Stimulated activated CD4-positive, alpha-beta T cell treated with anti-CD3 and anti-CD28 coated beads, Interleukin-1b, Interleukin-23, amount 100 ng/mL, for 1 hour (primary cell): ENCODE measurements at places on chromosomes 4 and X.

- no peak for DNase-seq
These were observed 72.2 kb upstream of the ELOVL6 start for GRCh38 chr4:110270492-110271197.

DNA sequence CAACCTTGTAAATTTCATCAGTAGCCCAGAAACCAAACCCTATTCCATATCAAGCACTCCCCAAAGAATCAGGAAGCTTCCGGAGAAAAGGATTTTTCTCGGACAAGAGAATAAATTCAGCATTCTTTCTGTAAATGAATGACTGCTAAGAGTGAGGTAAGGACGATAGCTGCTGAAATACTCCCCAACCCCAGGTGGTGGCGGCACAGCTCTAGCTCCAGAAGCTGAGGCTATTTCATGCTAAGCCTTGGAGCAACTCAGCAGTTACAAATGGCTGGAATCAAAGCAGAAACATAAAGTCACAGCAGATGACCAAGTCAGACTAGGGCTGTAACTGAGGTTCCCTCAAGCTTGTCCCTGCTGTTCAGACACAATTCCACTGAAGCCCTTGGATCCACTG, 13.9 kb upstream of the PCDH19 start:
- no peak for DNase-seq

DNA sequence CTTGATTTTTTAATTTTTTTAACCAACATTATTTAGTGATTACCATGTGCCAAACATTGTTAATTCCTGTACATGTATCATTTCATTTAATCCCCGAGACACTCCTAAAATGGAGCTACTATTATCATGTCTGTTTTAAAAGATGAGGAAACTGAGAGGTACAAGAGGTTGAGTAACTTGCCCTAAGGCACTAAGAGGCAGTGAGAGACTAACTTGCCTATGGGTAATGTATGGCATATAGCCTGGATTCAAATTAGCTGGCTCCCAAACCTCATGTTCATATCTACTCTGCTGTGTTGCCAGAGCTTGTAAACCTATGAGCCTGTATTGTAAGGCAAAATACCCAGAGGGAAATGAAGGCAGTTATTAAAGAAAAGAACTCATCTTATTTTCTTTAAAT, 443.6 kb downstream of the IL15 start:
- no peak for DNase-seq

DNA sequence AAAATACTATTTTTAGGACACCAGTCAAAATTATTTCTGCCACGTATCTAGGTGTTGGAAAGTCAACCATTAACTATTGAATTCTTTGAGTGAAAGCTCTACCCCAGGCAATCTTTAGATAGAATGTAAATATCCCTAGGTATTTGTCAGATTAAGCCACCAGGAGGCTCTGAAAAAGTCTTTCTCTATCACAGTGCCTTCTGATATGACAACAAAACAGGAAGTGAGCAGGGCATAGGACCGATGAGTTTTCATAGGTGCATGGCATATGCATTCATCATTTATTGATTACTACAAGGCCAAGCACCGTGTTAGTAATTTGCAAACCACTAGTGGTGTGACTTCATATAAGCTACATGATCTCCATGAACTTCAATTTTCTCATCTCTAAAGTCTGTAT, 333.6 kb upstream of the F9 start:
- DNase-seq: no peak

GRCh38 chr4:26823583-26823982, 37.1 kb upstream of the STIM2 start:
- DNase-seq: no peak

GRCh38 chrX:3451571-3451970, 105.1 kb upstream of the MXRA5 start:
- no peak for DNase-seq

DNA sequence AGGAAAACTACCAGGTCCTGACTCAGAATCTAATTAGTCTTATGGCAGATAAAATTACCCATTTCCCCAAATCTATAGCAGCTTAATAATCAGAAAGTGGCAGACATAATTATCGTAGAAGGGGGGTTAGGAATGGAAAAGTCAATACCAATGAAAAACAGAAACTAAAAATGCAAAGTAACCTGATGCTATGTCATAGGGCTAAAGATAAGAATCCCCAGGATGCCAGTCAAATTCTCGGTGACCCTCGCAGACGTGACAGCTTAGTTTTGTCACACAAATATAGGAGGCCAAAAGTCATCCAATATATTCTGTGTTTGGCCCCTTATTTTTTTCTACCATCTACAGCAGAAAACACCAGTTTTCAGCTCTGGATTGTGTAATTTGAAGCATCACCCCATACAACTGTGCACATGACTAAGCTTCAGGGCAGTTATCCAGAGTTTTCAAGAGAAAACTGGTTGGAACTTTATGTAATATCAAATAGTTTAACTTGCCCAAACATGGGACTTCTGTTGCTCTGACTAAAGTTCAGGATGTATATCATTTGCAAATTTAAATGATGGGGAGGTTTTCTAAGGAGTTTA, 30.9 kb downstream of the RASSF6 start:
- no peak for DNase-seq

GRCh38 chr4:153402366-153402765, 57.9 kb downstream of the MND1 start:
- DNase-seq: no peak

DNA sequence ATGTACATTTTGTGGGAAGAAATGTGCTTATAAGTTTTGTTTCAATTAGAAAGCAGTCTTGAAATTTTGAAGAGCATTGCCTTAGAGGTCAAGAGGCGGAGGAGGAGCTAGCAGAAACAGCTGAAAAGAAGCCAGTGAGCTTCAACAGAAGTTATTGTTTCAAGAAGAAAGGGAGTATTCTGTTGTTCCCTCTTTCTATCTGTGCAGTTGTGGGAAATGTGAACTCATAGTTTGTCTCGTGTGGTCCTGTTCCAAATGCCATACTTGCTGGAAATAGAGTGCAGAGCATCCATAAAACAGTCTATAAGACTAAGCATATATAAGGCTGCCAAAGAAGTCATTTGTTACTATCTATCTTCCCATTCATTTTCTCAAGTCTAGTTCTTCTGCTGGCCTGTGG, 1015.7 kb downstream of the DMD start:
- DNase-seq: no peak

- no peak for DNase-seq
These were observed 3.6 kb upstream of the SLAIN2 start for GRCh38 chr4:48337731-48338130.

DNA sequence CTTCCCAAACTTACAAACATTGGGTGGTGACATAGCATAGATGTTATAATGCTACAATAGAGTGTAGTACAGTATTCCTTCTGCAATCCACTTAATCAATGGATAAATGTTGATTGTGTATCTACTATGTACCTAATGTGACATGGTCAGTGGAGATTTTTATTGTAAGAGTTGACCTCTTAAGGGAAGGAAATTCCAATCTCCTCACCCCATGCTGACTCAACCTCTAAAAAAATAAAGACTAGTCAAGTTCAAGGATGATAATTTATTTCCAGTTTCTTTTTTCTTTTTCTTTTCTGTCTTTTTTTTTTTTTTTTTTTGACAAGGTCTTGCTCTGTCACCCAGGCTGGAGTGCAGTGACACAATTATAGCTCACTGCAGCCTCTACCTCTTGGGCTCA, 206.5 kb upstream of the STS start:
- DNase-seq: no peak

GRCh38 chr4:181701214-181701613, 542.0 kb upstream of the TENM3 start:
- DNase-seq: no peak

- no peak for DNase-seq
These were observed 20.3 kb downstream of the DGKK start for GRCh38 chrX:50450324-50450723.

GRCh38 chr4:123406872-123407271, 10.3 kb downstream of the SPRY1 start:
- DNase-seq: no peak

DNA sequence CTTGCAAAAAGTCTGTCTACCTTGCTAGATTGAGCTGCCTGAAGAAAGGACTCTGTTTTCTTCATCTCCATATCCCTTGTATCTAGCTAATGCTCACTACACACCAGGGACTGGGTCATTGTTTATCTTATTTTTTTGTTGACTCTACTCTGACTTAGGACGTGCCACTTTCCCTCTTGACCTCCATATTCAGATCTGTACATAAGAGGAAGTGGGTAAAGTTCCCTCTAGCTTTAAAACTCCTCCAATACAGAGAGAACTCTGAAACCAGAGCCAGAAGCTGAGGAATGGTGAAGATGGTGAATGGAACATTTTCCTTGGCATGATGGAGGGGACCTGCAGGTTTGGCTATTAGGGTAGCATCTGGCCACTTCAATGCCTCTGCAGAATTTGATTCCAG, 2026.1 kb upstream of the TENM3 start:
- DNase-seq: no peak

DNA sequence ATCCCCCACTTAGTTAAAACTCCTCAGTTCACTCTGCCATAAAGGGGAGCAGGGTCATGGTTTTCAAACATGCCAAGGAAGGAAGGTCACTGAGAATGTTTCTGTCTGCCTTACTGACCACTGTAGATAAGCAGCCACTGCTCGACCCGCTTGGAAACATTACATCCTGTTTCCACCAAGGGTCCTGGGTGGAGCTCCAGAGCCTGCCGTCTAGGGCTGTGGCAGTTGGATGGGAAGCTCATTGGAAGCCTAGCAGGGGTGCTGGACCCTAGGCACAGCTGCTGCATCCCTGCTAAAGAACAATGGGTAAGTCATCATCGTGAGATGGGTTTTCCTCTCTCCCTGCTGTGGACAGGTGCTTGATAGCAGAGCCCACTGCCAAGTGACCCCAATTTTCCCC, 76.0 kb upstream of the SRD5A3 start:
- no peak for DNase-seq

DNA sequence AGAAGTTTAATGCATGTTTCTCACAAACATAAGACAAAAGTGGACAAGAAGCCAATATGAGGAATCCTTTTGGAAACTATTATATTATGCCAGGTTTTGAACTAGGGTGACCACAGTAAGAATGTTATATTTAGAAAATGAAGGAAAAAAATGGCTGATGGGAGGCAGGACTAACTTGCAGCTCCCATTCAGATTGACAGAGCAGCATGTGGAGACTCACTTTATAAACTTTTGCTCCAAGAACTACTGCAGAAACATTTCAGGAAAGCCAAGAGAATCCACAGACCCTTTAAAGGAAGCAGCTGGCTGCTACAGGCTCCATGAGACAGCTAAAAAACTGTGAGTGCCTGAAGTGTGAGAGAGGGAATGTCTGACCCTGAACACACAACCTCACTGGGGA, 738.6 kb upstream of the GRIA3 start:
- no peak for DNase-seq

DNA sequence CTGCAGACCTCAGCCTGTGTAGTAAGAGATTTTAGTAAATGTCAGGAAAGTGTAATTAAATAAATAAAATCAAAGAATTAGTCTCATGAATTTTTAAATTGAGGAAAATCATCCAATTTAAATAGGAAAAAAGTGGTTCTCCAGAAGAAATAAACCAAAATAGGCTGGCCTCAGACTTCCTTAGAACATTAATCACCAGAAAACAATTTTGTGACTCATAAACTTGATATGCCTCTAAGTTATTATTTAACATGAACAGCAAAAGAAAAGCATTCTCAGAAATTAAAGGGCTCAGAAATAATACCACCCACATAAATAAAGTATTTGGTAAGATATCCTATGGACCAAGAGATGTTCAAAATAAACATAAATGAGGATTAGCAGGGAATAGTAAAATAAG, 14.3 kb downstream of the FAM47B start:
- no peak for DNase-seq

DNA sequence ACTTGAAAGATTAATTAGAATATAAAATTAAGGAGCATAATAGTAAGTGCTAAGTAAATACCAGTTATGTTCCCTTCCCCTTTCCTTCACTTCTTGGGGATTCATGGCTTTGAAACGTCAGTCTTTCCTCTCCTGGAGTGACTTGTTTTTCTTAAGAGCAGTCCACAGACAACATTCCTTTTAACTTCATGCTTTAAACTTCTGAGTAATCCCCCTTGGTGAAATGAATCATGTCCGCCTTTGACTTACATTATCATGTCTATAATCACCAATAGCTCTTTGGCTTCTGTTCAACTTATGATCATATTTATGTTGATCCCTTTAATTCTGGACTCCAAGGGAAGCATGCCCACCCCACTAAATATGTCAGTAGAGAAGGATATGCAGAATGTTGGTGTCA, 1012.1 kb upstream of the SLIT2 start:
- no peak for DNase-seq

- no peak for DNase-seq
These were observed 487.9 kb downstream of the C4orf33 start for GRCh38 chr4:129583868-129584267.

DNA sequence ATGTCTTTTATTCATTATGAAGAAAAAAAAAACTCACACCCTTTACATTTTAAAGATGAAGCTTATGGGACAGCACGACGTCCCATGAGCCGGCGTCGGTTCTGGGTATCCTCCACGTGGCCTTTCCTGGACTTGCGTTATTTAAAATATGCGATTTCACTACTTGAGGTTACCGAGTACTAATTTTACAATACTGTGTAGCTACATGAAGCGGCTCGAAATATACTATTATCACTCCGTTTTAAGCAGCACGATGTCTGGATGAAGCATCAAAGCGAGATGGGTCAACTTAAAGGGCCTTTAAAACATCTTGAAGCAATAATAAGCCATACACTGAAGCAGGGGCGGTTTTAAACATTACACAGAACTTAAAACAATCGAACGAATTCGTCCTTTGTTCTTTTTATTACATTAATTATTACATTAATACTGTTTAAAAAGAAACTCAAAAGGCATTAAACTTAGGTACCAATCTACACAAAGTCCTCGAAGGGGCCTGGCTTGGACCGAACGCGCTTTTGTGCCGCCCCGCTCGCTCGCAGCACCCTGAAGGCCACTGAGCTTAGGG, 1.4 kb upstream of the KLF3 start:
- DNase-seq: no peak

DNA sequence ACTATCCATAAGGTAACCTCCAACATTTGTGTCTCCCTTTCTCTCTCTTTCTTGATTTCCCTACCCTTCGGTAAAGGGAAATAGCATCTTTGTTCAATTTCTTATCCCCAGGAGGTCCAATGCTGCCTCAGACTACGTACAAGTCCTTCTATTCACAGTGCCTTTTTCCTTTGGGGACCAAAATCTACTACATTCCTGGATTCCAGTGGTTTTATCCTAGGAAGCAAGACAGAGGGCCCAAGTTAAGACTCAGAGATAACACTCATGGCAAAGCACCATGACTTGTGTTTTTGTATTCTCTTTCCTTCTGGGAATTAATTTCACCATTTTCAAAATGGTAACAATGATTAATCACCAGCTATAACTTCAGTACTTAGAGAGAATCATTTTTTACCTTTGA, 10.6 kb downstream of the G3BP2 start:
- DNase-seq: no peak

- no peak for DNase-seq
These were observed 21.4 kb upstream of the RBPJ start for GRCh38 chr4:26299254-26299882.

GRCh38 chr4:175351473-175351872, 433.3 kb downstream of the ADAM29 start:
- no peak for DNase-seq

DNA sequence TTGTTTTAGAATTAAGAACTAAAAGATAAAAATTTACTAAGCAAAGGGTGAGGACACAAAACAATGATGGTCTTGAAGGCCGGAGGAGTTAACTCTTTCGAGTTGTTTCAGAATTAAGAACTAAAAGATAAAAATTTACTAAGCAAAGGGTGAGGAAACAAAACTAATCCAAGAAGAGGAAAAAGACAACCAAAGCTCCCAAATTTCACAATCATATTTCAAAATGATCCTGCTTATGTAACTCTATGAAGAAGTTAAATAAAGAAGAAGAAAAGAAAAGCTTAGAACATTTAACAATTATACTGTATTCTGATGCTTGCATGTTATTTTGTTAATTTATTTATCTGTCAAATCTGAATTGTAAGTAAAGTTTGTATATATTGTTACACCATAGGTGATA, 154.8 kb upstream of the SLIT2 start:
- DNase-seq: no peak
